Dermis microvascular lymphatic vessel endothelial cell (primary cell): ENCODE measurements at places on chromosomes 6 and 20. TPM values are rescaled to one million over a fixed set of nuclear protein-coding genes. Genes with fewer than 3 reads are reported as not detected.

- DNase-seq = no peak
These were observed 13.4 kb downstream of the PHIP start for GRCh38 chr6:79064635-79065034.

DNA sequence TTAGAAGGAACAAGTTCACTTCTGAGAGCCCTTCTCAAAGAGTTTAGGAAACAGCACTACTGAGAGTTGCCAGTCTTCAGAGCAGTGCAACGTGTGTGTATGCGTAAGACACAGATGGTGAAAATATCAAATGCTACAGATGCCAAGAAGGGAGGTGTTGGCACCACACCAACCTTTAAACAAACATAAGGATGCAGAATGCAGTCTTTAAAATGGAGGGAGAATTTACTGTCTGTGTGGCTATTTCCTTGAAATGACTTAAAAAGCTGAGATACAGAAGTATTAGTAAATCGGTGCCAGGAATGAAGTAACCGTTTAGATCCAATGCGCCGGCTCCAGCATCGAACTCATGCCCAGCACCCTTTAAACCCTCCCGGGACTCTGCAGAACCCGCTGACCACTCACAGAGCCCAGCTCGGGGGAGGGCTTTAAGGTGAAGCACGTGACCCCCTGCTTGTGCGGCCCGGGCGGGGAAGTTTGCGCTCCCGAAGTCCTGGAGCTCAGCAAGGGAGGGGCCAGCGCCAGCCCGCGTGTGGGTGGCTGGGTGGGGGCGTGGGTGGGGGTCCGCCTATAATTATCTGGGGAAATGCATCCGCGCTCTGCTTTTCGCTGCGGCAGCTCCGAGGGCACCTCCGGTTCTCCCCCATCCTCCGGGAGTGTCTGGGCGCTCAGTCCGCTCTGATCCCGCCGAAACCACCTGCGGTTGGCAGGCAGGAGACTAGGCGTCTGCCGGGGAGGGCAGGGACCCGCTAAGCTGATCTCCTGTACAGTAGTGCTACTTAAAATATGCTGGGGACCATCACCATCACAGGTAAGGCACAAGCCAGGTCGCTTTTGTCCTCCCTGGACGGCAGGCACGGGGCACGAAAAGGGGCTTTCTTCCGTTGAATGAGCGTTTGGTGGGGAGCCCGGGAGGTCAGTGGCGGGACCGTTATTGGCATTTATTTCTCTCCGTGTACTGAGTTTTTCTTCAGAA lies 66.0 kb downstream of the ZBTB2 start:
- DNase-seq = peak; percentile 91

DNA sequence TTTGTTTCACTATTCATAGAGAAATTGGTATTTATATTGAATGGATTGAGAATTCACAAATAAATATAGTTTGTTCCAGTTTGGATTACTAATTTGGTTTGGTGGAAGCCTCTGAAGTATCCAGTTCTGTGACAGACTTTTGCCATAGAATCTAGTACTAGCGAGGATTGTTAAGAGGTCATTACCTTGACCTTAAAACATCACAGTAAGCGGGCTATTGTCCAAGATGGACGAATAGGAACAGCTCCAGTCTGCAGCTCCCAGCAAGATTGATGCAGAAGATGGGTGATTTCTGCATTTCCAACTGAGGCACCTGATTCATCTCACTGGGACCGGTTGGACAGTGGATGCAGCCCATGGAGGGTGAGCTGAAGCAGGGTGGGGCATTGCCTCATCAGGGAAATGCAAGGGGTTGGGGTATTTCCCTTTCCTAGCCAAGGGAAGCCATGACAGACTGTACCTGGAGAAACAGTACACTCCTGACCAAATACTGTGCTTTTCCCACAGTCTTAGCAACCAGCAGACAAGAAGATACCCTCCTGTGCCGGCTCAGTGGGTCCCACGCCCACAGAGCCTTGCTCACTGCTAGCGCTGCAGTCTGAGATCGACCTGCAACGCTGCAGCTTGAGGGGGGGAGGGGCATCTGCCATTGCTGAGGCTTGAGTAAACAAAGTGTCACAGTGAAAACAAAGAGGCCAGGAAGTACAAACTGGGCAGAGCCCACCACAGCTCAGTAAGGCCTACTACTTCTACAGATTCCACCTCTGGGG lies 66.4 kb upstream of the NEDD9 start:
- DNase-seq = peak; percentile 70

DNA sequence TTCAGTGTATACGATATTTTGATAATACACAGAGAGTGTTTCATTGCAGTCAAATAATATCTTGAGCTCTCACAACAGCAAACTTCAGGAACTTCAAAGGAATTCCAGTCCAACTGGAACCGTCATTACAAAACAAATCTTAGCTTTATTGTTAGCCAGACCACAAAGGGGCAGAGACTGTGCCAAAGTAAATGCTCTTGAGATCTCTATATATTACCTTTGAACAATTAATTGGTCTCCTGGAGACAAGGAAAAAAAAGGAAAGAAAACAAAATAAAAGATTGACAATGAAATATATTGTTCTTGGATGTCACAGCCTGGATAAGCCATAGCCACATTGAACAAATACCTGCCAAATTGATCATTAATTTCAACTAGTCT lies 70.0 kb downstream of the FOXC1 start:
- DNase-seq = no peak

- no peak for DNase-seq
These were observed 8.0 kb upstream of the WTAP start for GRCh38 chr6:159719287-159719686.

GRCh38 chr6:111669326-111669725 lies 63.6 kb upstream of the TRAF3IP2 start:
- DNase-seq = no peak

DNA sequence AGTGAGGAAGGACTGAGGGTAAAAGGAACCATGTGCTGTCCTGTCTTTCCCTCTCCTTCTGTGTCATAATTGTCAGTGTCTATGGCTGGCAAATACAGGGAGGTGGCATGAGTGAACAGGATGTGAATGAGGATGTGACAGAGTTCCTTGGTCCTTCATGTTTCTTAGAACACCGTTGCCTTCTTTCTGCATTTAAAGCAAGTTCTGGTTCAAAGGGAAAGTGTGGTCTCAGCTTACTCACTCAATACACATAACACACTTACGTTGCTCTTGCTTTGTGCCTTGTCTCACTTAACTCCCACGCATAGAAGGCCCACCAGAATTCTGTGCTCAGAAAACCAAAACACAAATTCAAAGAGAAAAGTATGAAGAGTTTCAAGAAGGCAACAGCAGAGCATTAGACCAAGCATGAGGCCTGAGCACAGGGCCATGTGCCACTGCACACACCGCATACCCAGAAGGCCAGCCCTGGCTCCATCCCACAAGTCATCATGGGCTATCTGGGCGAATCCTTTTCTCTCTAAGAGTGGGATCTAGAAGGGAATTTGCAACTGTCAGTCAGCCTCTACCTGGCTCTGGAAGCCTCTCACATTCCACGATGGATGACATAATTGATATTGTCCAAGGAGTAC lies 38.9 kb upstream of the SAYSD1 start:
- no peak for DNase-seq

- no peak for DNase-seq
These were observed 55.9 kb upstream of the UBR2 start for GRCh38 chr6:42507901-42508300.

DNA sequence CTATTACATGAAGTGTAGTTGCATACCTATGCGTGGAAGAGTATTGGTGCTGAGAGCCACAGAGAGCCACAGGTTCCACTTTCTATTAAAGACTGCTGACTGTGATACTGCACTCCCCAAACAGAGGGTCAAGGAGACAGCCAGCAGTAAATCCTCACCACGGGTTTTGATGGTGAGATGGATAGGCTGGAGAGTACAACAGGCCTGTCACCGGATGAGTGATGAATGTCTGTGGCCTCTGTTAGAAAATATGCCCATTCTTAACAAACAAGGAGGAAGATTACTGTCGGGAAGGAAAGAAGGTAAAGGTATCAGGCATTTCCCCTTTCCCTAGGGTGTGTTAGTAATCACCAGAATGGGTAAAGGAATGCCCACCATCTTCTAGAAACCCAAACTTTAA lies 286.5 kb downstream of the ALDH8A1 start:
- DNase-seq = no peak

GRCh38 chr6:43435682-43436437 lies 8.5 kb downstream of the ABCC10 start:
- DNase-seq = no peak

- DNase-seq = no peak
These were observed 122.2 kb downstream of the ZDHHC14 start for GRCh38 chr6:157503018-157503747.

DNA sequence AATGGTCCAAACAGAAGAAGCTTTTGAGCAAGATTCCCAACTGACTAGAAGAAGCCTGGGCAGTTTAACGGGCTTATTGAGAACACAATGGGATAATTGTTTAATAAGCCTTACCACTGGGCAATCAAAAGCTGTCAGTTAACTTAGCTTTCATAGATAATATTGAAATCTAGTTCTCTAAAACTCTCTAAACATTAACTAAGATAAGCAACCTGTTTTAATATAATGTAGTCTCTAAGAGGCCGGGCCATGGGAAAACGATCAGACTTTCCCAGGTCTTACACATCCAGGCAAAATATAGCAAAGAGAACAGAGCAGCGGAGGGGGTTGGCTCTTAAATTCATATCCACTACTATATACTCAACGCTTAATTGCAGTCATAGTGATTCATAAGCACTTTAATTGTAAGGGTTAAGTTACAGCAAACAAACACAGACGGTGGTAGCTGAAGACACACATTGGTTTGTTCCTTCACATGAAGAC lies 128.0 kb upstream of the FAM83B start:
- no peak for DNase-seq

- no peak for DNase-seq
These were observed 96.4 kb upstream of the DUSP22 start for GRCh38 chr6:195861-196360.

DNA sequence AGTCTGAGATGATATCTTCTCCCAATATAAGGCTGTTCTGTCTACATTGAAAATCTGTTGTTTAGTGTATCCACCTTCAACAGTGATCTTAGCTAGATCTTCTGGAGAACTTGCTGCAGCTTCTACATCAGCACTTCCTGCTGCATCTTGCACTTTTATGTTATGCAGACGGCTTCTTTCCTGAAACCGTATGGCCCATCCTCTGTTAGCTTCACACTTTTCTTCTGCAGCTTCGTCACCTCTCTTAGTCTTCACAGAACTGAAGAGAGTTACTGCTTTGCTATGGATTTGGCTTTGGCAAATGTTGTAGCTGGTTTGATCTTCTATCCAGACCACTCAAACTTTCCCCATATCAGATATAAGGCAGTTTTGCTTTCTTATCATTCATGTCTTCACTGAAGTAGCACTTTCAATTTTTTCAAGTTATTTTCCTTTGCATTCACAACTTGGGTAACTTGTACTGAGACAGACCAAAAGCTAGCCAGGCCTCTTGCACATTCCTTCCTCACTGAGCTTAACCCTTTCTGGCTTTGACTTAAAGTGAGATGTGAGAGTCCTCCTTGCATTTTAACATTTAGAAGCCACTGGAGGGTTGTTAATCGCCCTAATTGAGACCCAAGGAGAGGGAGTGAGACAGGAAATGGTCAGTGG lies 110.1 kb downstream of the PREP start:
- DNase-seq = no peak

DNA sequence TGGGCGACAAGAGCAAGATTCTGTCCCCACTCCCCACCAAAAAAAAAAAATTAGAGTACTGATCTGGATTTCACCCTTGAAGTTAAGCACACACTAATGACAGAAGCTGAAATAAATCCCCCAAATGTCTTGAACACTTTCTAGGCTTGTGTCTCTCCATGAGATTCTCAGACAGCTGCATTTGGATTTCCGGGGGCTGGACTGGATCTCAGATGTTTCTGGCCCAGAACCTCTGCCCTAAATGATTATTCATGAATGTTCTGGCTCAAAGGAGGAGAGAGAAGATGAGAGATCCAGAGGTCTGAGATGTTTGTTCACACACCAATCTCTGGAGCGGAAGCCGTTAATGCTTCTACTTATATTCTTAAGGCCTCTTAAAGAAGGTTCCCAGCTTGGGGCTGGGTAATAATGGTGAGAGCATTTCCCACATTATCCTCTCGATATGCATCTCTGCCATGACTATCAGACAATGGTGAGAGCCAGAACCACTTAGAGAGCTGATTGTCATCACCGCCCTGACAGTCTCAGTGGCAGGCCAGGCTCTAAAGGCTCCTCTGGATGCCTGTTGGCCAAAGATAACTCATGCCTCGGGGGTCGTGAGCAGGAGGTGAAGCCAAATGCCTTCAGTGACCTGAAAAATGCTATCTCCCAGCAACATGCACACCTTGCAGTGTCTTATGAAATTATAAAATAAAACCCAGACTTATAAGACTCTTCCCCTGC lies 127.9 kb upstream of the AGPAT4 start:
- no peak for DNase-seq

DNA sequence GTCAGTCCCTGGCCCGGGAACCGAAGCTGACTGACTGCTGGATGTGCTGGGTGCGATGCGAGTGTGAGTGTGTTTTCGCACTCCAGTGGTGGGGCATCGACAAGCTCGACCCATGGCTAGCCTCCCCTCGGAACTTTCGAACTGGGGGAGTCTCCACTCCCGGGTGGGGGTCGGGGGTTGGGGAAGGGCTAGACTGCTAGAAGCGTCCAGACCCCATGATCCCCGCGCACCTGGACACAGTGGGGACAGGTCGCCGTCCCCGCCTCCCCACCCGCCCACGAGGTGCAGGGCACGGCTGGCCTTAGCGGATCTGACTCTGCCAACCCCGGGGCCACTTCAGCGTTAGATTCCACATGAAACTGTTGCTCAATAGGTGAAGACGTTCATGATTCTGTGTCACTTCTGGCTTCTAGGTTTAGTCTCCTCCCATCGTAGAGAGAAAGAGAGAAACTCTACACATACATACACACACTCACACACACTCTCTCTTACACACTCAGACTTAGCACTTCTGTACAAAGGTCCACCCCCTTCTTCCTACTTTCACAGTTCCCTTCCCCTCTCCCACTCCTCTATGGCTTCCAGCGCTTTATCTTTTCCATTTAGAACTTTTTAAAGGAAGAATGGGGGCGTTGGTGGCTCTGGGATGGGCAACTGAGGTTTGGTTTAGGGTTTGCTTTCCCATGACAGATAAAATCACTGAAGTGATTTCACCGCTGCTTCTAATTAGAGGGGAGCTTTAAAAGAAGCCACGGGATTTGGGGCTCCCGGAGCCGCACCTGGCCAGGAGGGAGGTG lies 5.1 kb upstream of the TFAP2A start:
- DNase-seq = no peak

MUCL3 gene
- total RNA-seq = not detected in 2 replicates

TM9SF4 gene
- 16.7 and 27.3 TPM in 2 replicates for total RNA-seq

MYMX gene
- total RNA-seq = 0.13 TPM in 1 of 2 replicates, not detected in the other

RAET1L gene
- total RNA-seq = not detected in 2 replicates

GJA1 gene
- 1,124 and 1,357 TPM in 2 replicates for total RNA-seq

SLC17A1 gene
- not detected in 2 replicates for total RNA-seq

SMLR1 gene
- total RNA-seq = not detected in 2 replicates
